Stimulated activated CD4-positive, alpha-beta T cell treated with anti-CD3 and anti-CD28 coated beads, Interleukin-4, amount 100 ng/mL, for 24 hours (primary cell): ENCODE measurements at places on chromosomes 6 and 20.

- DNase-seq = no peak
Measured at GRCh38 chr6:53517021-53517420, 27.9 kb downstream of the GCLC start.

GRCh38 chr6:125001684-125002405, 39.6 kb downstream of the RNF217 start:
- no peak for DNase-seq

- DNase-seq = no peak
Measured at GRCh38 chr20:63095718-63096654, 89.2 kb upstream of the BHLHE23 start.

DNA sequence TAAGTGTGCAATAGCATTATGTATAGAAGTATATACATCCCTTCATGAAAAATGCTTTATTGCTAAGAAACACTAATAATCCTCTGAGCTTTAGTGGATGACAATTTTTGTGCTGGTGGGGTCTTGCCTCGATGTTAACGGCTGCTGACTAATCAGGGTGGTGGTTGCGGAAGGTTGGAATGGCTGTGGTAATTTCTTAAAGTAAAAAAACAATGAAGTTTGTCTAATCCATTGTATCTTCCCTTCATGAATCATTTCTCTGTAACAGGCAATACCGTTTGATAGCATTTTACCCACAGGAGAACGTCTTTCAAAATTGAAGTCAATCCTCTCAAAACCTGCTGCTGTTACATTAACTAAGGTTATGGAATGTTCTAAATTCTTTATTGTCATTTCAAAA, 816.5 kb upstream of the GJE1 start:
- DNase-seq = no peak

GRCh38 chr20:20235681-20236080, 132.2 kb upstream of the INSM1 start:
- DNase-seq = no peak

- DNase-seq = no peak
Measured at GRCh38 chr20:31488115-31488514, 13.0 kb downstream of the REM1 start.

- no peak for DNase-seq
Measured at GRCh38 chr6:26130581-26131249, 43.5 kb downstream of the HFE start.

- no peak for DNase-seq
Measured at GRCh38 chr20:57819691-57820380, 110.0 kb upstream of the PMEPA1 start.

DNA sequence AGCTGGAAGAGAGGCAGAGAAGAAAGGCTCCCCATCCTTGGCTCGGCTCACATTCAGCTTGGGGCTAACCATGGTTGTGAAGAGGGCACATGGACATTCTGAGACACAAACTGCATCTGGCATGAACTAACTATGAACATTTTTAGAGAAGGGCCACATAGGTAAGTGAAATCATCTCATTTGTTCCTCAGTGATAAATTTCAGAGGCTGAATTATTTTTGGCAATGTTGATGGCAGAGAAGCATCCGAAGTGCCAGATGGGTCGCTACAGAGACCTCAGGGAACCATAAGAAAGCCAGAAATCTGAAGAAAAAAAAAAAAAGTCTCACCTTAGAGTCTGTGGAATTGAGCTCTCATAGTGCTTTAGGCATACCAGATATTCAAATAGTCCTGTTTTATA, 49.2 kb upstream of the FABP7 start:
- no peak for DNase-seq

GRCh38 chr6:93676581-93676980, 257.2 kb upstream of the EPHA7 start:
- no peak for DNase-seq

DNA sequence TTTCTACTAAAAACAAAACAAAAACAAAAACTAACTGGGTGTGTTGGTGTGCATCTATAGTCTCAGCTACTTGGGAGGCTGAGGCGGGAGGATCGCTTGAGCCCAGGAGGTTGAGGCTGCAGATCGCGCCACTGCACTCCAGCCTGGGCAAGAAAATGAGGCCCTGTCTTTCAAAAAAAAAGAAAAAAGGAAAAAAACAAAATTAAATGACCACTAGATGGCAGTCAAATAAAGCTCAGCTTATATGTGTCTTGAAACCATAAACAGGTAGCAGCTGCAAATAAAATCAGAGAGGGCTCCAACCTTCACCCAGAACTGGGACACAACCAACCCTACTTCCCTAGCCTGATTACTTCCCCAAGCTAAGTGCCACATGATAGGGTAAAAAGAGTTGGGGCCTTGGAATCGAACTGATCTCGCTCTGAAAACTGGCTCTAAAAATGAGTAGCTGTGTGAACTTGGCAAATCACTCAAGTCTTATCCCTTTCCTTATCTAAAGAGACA, 67.1 kb upstream of the ADGRF4 start:
- DNase-seq = no peak

- DNase-seq = no peak
Measured at GRCh38 chr6:159082039-159082815, 37.4 kb upstream of the TAGAP start.

- no peak for DNase-seq
Measured at GRCh38 chr6:118558464-118559217, 10.5 kb downstream of the PLN start.

- DNase-seq = peak; percentile 65
Measured at GRCh38 chr6:26311012-26311384, 54.0 kb upstream of the BTN3A2 start.

DNA sequence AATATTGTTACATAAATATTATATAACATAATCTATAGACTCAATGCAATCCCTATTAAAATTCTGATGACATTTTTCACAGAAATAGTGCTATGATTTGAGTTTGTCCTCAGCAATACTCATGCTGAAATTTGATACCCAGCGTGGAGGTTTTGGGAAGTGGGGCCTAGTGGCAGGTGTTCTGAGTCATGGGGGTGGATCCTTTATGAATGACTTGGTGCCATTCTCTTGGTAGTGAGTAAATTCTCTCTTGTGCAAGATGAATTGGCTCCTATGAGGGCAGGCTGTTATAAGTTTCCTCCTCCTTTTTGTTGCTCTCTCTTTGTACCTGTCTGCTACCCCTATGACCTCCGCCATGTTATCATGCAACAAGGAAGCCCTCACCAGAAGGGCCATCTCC, 65.8 kb downstream of the SHPRH start:
- DNase-seq = no peak

GRCh38 chr6:34085453-34086170, 60.3 kb downstream of the GRM4 start:
- no peak for DNase-seq

DNA sequence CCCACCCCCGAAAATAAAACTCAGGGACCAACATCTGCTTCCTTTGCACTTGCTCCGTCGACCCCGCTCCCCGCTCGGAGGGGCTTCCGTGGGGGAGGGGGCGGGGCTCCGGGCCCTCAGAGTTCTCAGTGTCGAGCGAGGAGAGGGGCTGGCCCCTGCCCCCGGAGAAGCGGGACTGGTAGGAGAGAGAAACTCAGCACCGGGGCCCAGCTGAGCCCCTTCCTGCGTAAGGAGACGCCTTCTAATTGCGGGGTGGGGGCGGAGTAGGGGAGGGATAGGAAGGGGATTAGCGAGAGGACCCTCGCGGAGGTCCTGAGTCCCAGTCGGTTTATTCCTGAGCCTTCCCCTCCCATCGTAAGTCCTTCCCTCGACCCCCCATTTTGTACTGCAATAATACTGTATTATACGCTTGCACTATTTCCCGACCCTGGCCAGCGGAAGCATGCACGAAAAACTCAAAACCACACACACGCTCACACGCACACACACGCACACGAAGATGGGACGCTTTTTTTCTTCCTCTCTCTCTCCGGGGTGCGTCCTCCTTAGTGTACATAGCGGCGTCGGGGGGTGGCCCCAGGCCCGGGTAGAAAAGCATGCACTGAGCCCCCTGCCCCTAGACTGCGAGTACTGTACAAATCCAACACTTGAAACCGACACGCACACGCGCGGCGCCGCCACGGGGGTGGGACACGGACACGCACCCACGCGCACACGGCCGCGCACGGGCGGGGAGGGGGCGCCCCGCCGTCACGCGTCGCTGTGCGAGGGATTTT, 22.1 kb upstream of the SLC22A7 start:
- DNase-seq = peak; percentile 34

- DNase-seq = no peak
Measured at GRCh38 chr20:32982617-32983458, 21.4 kb downstream of the SUN5 start.

DNA sequence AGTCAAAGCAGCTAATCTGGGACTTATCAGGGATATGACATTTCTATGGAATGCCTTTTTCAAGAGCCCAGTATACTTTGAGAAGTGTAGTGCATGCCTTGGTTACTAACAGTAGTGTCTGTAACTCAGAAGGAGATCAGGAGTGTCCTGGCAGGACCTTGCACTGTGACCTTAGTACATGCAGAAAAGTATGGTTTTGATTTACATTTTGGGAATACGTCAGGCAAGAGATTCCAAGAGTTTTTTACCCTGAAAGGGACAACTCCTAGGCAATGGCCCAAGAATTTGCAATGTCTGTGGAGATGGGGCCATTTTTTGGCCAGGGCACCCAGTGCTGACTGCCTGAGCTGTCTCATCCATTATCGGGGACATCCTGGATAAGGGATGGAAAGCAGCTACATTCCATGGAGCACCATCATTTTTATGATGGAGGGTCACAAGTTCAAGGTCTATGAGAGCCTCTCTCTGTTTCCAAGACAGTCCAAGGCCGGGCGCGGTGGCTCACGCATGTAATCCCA, 80.2 kb downstream of the FAM50B start:
- no peak for DNase-seq

GRCh38 chr6:138509371-138509770, 10.1 kb upstream of the NHSL1 start:
- DNase-seq = peak; percentile 29

- no peak for DNase-seq
Measured at GRCh38 chr20:13401596-13401995, 180.5 kb downstream of the ISM1 start.

- no peak for DNase-seq
Measured at GRCh38 chr6:90187437-90188121, 109.1 kb downstream of the BACH2 start.

GRCh38 chr20:819680-820322, 13.7 kb upstream of the FAM110A start:
- DNase-seq = no peak

- no peak for DNase-seq
Measured at GRCh38 chr20:16158976-16159286, 414.3 kb downstream of the KIF16B start.

DNA sequence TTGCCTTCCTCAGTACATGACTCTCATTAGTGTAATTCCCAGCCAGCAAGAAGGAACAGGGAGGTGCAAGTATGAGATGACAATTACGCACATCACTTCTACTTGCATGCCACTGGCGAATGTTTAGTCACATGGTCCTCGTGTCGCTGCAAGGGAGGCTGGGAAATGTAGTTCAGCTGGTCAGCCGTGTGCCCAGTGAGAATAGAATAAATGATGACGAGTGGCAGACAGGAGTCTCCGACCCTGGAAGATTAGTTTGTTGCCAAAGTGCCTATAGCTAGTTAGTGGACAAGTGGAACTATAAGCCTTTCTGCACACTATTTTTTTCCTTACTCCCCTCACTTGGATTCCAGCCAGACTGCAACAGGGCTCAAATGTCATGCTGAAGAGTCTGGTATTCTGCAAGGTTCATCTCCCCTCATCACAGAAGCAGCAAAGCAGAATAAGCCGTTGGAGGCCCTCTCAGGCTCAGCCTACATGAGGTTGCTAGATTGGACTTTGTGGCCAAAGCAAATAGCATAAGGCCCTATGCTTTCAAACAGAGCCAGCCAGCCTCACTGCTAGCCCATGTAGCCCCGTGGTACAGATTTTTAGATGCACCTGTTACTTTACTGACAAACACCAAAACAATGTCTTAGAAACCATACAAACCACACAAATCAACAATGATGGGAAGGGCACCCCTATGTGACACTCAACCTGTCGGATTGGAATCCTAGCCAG, 9.7 kb downstream of the LINC00237 start:
- DNase-seq = no peak

DNA sequence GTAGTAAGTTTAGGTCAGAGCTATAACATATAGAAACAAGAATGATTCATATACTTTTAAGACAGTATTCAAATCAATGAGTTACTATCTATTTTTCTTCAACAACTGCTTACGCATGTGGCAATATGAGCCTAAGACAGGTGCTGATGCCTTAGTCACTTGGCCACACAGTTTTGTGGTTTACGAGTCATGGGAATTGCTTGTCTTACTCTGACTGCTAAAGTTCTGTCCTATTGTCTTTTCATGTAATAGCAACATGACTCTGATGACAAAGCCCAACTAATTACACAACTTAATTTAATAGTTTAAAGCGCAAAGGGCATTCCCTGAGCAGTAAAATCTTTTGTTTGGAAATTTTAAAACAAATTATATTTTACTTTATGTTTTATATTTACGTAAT, 159.3 kb upstream of the CENPW start:
- peak; percentile 30 for DNase-seq

DNA sequence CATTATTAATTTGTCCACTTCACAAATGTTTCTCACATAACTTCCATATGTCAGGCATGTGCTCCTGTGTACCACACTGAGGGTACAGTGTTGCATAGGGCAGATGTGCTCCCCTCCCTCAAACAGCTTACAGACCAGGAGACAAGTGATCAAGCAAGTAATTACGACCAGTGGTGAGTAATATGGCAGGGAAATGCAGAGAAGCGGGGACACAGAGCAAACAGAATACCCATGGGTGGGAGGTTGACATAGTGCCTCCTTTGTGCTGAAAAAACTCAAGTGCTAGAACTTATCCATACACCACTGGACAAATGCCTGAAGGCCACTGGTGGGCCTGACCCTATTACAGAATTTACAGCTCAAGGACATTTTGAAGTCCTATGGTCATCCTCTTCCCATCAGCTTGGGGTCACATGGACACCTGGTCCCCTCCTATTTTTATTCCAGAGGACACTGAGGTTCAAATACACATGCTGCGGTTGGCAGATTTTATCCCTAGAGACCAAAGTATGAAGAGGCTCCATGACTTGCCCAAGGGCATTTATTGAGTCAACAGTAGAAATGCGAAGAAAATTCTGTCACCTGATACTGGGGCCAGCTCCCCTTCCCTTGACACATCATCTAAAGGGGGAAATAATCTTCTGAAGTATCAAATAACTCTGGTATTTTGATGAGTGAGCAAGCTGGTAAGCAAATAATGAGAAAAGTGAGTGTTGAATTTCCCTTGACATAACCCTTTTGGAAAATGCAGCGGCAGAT, 116.6 kb downstream of the QRSL1 start:
- no peak for DNase-seq

- DNase-seq = no peak
Measured at GRCh38 chr6:157326979-157327378, 3.7 kb upstream of the TMEM242 start.
